ENCODE measurements at places on chromosomes 4 and X.
A peak's percentile ranks its signal among the peaks of the same experiment; 100 is the strongest.

GRCh38 chr4:60033826-60034225, 1166.3 kb upstream of the ADGRL3 start:
- no peak for DNase-seq

DNA sequence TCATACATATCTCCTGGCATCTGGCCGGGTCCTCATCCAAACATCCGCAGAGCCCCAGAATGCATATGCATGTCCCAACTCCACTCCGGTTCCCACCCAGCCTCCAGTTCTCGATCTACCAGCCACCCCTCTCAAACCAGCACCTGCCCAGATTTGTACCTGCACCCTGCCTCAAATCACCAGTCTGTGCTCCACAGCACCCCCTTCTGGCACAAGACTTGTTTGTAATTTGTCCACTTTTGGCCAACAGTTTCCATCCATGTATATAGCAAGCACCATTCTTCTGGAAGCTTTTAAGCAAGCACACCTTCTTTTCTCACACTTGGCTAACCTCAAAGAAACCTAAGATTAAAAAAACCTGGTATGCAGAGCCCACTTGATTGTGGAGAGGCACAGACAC, 644.1 kb downstream of the MID1IP1 start:
- DNase-seq = peak; percentile 7

DNA sequence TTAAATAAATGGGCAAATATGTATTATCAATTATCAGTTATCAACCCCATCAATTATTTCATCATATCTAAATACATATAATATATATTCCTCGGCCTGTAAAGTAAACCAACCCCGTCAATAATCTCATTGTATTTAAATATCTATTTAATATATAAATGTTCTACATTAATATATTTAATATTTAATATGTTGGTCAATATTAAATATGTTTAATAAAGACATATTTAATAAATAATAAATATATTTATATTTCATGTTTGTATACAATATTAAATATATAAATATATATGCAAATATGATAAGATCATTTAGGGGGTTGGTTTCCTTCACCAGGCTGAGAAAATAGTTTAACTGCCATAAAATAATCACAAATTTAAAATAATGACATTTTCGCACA, 6.4 kb upstream of the TMEM144 start:
- no peak for DNase-seq

DNA sequence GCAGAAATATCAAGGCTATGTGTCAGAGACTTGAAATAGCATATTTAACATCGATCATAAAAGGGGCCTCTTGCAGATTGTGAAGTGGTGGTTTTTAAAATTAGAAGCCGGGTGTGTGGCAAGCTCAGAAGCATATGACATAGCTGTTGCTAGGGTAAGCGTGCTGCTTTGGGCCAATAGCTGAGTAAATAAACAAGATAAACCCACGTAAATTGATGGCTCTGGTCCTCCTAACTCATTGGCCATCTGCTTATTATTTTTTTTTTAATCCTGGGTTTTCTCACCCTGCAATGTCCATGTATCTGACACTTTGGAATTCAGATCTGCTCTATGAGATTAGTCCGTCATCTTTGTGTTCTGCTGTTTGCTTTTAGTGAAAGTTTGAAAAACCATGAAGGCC, 32.6 kb upstream of the STOX2 start:
- DNase-seq = no peak

DNA sequence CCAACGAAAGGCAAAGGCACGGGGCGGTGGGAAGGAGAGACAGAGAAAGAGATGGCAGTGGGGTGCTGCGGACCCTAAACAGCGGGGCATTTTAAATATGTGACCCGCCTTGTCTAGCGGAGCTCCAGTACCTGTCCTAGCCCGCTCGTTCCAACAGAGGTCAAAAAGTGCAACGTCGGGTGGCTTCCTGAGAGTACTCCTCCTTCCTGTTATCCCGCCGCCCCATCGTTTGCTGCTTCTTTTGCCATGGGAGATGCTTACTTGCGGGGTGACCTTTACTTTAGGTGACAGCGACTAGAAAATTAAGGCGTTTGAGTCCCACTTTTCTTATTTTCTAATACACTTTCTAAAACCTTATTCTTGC, 735 bp downstream of the NRK start:
- no peak for DNase-seq
